ENCODE measurements at places on chromosomes 1 and 21.

DNA sequence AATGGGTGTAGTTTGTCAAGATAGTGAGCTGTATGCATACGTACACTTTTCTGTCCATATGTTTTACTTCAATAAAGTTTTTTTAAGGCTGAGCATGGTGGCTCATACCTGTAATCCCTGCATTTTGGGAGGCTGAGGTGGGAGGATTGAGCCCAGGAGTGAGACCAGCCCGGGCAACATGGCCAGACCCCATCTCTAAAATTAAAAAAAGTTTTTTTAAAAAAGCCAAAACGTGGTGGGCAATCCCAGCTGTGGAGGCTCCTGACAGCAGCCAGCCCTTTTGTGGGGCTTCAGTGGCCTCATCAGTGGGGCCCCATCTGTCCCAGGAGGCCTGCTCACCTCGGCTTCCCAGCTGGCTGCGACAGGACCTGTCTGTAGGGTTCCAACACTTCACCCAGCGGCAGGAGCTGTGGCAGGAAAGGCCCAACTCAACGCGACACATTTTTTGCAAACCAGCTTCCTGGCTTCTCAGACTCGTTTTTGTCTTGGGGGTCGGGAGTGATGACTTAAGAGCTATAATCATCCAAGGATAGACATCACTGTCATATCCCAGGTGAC lies 56.9 kb upstream of the LBR start:
- no peak for DNase-seq

GRCh38 chr1:205170532-205171269 lies 40.8 kb downstream of the DSTYK start:
- DNase-seq, result no peak

GRCh38 chr21:17185674-17186073 lies 327.2 kb upstream of the CXADR start:
- DNase-seq, result no peak

DNA sequence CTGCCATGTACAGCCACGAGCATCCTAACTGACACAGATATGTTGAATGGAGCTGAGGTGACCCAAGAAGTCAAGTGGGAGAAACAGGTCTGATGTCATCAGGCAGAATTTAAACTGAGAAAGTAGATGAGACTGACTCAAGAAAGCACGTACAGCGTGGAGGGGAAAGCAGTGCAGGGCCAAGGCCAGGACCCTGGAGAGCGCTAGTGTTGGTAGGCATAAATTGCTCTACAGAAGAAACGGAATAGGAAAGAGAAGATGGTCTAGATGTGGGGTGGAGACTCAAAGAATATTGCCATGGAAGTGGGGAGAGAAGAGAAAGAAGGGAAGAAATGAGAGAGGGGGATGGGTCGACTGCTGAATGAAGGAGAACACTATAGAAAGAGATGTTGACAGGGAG lies 45.3 kb upstream of the GJB5 start:
- DNase-seq, result peak; percentile 46

DNA sequence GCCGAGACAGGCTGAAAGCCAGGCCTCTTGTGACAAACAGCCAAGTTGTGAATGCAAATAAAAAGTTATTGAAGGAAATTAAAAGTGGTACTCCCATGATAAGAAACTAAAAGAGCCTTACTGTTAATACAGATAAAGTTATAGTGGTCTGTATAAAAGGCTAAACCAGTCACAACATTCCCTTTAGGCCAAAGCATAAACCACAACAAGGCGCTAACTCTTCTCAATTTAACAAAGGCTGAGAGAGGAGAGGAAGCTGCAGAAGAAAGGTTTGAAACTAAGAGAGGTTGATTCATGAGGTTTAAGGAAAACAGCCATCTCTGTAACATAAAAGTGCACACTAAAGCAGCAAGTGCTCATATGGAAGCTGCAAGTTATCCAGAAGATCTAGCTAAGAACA lies 10.7 kb downstream of the C1orf105 start:
- no peak for DNase-seq

- no peak for DNase-seq
These were observed 419.4 kb downstream of the NPHP4 start for GRCh38 chr1:5572794-5573193.

DNA sequence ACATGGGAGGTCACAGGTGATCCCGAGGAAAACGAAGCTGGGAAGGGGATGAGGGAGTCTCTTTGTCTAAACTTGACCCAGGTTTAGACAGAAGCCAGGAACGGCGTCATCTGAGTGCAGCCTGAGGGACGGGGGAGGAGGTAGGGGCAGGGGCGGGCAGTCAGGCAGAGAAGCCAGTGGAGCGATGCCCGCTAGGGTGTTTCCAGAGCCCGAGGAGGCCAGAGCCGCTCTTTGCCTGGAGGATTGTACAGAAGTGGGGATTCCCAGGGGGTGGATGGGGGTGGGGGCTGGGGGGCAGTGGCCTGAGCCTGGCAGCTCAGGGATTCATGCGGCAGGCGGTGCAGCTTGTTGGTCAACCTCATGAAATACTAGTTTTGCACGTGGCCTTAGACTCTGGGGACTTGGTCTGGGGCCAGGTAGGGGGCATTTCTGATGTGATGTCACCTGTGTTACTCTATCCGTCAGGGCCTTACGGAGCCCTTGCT lies 58.4 kb downstream of the VPS26C start:
- DNase-seq, result no peak

DNA sequence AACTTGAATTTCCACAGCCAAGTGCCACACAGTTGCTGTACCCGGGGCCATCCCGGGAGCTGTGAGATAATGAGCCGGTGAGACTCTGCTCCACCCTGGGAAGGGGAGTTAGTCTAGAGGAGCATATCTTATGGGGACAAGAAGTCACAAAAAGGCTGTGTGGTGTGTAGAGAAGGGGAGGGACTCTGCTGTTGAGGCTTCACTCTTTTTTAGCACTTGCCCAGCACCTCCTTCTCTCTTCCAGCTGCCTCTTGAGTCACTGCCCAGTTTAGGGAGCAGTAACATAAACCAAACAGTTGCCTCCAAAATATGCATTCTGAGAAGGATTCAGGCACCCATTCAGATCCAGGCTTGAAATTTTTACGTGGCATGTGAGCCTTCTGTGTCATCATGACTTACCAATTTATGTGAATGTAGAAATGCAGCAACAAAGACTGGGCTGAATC lies 744 bp upstream of the WDR26 start:
- no peak for DNase-seq

GRCh38 chr21:42129300-42130266 lies 58.5 kb downstream of the UMODL1 start:
- DNase-seq, result no peak
